Stimulated activated CD8-positive, alpha-beta memory T cell treated with anti-CD3 and anti-CD28 coated beads, Interleukin-15, amount 100 ng/mL, for 24 hours (primary cell): ENCODE measurements at places on chromosomes 4 and X.

DNA sequence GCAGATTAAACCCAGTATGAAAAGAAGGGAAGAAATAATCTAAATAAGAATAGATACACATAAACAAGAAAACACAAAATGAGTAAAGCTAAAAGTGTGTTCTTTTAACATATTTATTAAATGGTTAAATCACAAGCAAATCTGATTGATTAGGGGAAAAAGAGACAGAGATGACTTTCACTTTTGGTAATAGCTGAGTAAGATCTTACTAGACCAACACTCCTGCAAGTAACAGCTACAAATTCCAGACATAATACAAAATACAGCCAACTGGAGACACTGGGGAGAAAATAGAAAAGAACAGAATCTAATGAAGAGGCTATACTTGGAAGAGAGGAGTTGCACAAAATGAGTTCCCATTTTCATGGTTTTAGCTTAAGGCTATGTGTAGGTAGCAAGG lies 33.5 kb downstream of the OR13H1 start:
- DNase-seq, result no peak

GRCh38 chrX:111352424-111352823 lies 59.6 kb downstream of the DCX start:
- DNase-seq, result no peak

DNA sequence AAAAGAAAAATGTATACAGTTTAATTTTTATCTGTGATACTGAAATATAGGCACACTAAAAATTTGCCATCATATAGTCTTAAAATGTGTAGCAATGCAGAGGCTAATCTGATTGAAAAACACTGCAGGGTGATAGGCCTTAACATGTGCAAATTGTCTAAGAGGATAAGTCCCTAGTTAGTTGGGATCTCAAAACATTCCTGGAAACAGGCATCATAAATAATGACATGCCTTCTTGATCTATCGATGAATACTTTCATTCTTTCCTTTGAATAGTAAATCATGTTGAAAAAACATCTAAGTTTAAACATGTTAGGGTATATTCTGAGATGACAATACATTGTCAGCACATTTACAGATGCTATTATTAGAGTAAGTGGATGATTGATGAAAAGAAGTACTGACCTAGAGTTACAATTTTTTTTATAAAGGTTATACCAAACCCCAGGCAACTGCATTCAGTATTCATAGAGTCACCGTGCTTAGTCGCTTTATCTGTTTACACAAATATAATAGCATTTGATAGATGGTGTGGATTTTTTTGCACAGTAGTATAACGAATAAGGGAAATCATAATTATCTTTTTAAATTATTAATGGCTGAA lies 668.2 kb upstream of the ADGRL3 start:
- no peak for DNase-seq

DNA sequence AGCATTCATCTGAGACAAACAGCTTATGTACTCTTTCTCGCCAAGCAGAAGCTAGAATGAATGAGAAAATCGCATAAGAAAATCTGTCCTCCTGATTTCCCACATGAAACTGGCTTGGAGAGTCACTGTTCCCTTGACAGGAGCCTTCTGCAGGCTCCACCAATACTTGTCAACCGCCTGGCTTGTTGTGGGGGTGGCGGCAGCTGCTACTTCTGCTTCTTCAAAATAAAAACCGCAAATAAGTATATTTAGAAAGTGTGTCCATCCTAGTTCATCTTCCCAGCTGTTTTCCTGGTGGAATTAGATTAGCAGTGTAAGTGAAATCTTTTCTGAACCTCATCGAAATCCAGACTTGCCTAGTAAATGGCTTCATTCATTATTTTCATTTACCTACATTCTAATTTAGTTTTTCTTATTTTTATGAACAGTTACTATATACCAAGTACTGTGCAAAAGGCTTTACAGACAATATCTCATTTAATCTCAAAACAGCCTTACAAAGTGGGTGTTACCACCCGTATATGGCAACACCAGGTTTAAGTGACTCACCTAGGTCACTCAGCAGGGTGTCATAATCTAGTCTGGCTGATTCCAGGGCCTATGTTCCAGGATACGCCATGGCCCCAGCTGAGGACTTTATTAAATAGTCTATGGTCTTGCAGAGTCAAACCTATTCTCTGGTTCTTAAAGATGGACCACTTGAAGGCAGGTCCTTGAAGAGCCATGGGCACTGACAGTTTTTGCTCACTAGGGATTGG lies 104.6 kb upstream of the IGFBP7 start:
- no peak for DNase-seq

DNA sequence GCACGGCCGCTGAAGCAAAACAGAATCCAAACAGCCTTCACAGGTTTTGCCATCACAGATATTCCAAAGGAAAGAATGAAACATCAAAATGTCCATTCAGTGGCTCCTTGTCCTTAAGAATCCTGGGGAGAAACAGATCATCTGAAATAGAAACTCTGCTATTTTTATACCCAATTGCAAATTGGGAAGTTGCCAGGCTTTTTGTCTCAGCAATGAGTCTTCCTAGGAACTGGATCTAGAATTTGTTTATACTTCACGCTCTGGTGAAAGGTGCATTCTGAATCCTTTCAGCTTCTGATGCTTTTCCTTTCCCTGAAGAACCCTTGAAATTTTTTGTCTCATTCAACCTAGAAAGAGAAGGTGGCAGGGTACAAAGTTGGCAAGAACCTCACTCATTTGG lies 218.9 kb downstream of the FBXW7 start:
- no peak for DNase-seq

GRCh38 chr4:119124352-119124751 lies 11.3 kb upstream of the MYOZ2 start:
- DNase-seq, result no peak

DNA sequence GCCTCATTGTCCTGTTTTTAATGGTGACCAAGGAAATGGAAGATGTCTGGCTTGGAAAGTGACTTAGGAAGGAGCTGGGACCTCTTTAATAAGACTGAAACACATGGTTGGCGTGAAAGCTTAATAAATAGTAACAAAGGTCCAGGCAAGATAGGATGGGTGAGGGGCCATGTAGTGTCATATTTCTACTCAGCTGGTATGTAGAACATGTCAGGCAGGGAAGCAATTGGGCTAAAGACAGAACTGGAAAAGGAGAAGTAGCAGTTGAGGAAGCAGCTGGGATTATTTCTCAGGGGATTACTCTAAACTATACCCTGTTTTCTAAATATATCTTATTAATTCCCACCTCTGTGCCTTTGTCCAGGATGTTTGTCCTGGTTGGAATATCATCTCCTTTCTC lies 18.6 kb downstream of the ITGB1BP2 start:
- DNase-seq, result no peak

GRCh38 chr4:150219841-150220240 lies 141.6 kb downstream of the DCLK2 start:
- no peak for DNase-seq

DNA sequence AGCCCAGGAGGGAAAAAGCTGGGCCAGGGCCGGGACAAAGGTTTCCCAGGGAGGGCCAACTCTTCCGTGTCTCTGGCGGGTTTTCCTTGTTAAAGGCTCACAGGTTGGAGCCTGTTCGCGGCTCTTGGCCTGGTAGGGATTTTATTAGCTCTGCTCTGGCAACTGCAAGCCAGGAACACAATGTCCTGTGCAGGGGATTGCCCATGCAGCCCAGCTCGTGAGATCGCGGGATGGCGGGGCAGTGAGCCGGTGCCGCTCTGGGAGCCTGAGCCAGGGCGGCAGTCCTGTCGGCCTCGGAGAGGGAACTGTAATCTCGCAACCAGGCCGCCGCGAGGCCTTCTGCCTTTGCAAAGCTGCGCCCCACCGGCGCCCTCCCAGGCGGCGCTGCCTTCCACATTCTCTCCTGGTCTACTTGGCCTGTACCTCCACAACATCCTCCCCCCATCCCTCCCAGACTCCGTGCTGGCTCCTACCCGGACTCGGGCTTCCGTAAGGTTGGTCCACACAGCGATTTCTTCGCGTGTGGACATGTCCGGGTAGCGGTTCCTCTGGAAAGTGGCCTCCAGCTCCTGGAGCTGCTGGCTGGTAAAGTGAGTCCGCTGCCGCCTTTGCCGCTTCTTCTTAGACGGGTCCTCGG lies 2.1 kb downstream of the PITX2 start:
- no peak for DNase-seq

GRCh38 chrX:130825525-130825924 lies 77.5 kb downstream of the ENOX2 start:
- no peak for DNase-seq

GRCh38 chr4:24380957-24381665 lies 203.2 kb downstream of the DHX15 start:
- no peak for DNase-seq

GRCh38 chrX:68440940-68441339 lies 7.6 kb upstream of the OPHN1 start:
- DNase-seq, result no peak

DNA sequence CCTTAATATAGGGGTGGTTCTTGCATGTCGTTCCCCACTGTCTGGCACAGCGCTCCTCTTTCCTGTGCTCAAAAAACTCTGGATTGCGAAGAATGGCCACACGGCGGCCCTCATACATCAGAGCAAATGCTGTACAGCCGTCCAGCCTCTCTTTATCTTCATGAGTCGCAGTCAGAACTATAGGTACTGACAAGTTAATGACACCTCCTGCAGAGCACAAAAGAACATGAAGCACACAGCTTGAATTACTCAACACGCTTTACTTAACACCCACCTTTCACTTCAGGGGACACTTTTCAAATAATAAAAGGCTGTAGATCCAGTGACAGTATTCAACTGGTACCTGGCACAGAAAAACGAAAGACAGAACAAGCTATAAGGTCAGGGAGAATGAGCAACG lies 65.3 kb downstream of the PAPSS1 start:
- no peak for DNase-seq

DNA sequence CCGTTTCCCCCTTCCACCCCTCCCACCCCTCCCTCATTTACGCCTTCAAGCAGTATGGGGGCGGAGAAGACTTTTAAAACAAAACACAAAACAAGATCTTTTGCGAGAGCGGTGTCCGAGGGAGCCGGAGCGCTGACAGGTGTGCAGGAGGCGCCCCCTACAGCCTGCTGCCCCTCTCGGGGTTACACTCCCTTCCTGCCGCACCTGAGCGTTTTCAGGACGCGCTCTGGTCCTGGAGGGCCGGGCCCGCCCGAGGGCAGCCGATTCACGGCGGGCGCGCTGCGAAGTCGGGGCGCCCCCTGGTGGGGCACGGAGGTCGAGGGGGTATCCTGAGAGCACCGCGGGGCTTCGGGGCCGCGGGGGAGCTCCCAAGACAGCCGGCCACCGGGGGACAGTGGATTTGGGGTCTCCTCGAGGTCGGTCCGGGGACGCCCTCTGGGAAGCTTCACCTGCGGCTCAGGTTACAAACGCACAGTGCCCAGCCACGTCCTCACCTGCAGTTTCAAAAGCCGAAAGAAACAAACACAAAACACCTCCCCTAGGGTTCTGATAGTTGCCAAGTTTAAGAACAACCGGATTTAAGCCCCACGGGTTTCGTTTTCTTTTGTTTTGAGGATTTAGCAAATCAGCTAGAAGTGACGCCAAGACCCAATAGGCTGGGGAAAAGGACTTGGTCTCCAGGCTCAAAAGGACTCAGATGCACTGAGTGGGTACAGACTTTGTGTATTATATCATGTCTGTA lies 8.0 kb upstream of the NEUROG2 start:
- DNase-seq, result peak; percentile 61

GRCh38 chrX:49184294-49185281 lies 1.6 kb downstream of the PRICKLE3 start:
- no peak for DNase-seq

DNA sequence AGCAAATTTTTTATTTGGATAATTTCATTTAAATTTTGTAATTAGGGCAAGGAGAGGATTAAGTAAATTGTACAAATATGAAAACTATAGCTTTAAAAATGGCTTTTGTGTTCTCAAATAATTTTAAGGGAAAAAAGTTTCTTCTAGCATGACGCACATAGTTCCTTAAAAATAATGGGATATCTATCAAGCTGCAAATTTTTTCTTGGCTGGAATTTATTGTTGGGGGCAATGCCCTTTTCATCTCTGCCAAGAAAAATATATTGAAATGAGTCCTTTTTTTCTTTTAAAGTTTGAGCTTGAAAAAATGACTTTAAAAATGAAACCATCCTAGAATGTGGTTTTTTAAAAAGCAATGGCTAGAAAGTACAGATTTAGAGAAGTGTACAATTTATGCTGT lies 154.4 kb upstream of the UGT8 start:
- DNase-seq, result no peak

DNA sequence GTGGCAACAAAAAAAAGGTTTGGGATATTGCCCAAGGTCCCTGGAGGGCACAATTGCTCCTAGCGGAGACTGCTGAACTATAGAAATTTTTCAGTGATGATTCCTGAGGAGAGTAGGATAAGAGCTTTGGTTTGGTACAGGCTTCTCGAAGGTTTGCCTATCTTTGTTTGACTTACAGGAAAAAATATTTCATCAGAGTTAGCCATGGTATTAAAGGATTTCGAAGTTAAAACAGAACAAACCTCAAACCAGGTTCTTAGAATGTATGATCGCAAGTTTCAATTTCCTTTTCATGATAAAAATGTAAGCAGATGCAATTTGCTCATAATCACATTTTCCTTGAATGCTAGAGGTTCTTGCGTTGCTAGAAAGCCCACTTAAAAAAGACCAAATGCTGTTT lies 1.7 kb downstream of the EGFL6 start:
- DNase-seq, result no peak

DNA sequence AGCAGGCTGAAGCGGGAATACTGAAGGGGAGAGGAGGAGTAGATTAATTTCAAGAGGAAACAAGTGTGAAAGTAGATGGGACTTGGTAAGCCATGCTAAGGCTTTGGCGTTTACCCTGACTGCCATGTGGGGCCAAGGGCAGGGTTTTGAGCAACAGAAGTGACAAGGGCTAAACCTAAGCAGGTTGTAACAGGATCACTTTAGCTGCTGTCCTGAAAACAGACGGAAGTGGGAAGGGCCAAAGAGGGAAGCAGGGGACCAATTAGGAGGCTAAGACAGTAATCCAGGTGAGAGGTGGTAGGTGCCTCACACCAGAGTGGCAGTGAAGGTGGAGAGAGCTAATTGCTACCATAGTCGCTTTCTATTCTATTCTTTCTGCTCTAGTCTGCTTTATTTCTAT lies 166.5 kb downstream of the PJA1 start:
- no peak for DNase-seq

DNA sequence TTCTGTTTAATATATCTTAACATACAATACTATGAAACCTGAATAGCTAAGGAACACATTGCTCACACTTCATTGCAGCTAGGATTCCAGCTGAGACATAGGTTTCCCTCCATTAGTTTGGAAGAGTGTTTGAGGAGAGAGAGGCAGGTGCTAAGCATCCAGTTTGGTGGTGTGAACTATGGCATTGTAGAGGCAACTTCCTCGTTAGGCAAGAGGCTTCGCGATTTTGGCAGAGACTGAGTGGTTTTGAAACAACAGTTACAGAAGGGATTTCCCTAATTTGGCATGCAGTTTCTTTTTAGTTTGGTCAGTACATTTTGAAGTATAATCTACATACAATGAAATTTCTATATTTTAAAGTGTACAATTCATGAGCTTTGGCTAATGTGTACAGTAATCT lies 117.1 kb upstream of the BMP3 start:
- no peak for DNase-seq
